ENCODE measurements at places on chromosomes 7 and 10. TPM values are rescaled to one million over a fixed set of nuclear protein-coding genes. Genes with fewer than 3 reads are reported as not detected.

- no peak for DNase-seq
Observed at GRCh38 chr7:41886262-41886900, 183.5 kb upstream of the INHBA start.

GRCh38 chr10:86653379-86653778 is 968 bp upstream of the OPN4 start:
- DNase-seq, result no peak

- DNase-seq, result no peak
Observed at GRCh38 chr7:85104432-85105205, 82.2 kb downstream of the SEMA3D start.

The OR6B1 gene
- total RNA-seq, result not detected
